Muscle of back (tissue), 13 donors: ENCODE measurements at places on chromosomes 12 and 14. TPM values are rescaled to one million over a fixed set of nuclear protein-coding genes. Genes with fewer than 3 reads are reported as not detected.

Gene SIRT4
- 4.9 TPM for polyA plus RNA-seq

Gene SART3
- polyA plus RNA-seq, result 36.5 TPM

Gene DNAAF2
- polyA plus RNA-seq, result 8.3 TPM

Gene TARBP2
- 30.2 TPM for polyA plus RNA-seq

Gene THTPA
- 9.9 TPM for polyA plus RNA-seq

Gene C12orf50
- 0.54 TPM for polyA plus RNA-seq

Gene KERA
- 197 TPM for polyA plus RNA-seq

Gene IGF1
- polyA plus RNA-seq, result 21.2 TPM

Gene PTHLH
- polyA plus RNA-seq, result 1.4 TPM

Gene RAB15
- 24.7 TPM for polyA plus RNA-seq

Gene SLC38A6
- polyA plus RNA-seq, result 19.2 TPM

Gene REP15
- 0.34 TPM for polyA plus RNA-seq

Gene CNTN1
- 22.9 TPM for polyA plus RNA-seq

Gene PLBD1
- polyA plus RNA-seq, result 22.6 TPM

Gene PLD4
- 6.3 TPM for polyA plus RNA-seq

Gene STAC3
- 289 TPM for polyA plus RNA-seq

Gene COX8C
- polyA plus RNA-seq, result 0.75 TPM

Gene TRHDE
- 0.70 TPM for polyA plus RNA-seq

Gene SPX
- polyA plus RNA-seq, result 24.0 TPM

Gene LHX5
- polyA plus RNA-seq, result not detected

Gene HOXC6
- polyA plus RNA-seq, result 15.7 TPM

Gene TAS2R31
- polyA plus RNA-seq, result 1.2 TPM

Gene CCDC196
- not detected for polyA plus RNA-seq

Gene IFT81
- 18.6 TPM for polyA plus RNA-seq

Gene ARHGAP9
- polyA plus RNA-seq, result 3.6 TPM

Gene TEDC1
- 7.0 TPM for polyA plus RNA-seq

Gene MYO1H
- polyA plus RNA-seq, result not detected

Gene RHOF
- polyA plus RNA-seq, result 3.2 TPM

Gene RNASE7
- not detected for polyA plus RNA-seq

Gene LRP1-AS
- 0.92 TPM for polyA plus RNA-seq

Gene SCNN1A
- not detected for polyA plus RNA-seq

Gene C12orf75
- polyA plus RNA-seq, result 7.5 TPM

Gene AHNAK2
- polyA plus RNA-seq, result 15.9 TPM

Gene KRT71
- polyA plus RNA-seq, result not detected

Gene RNASE2
- polyA plus RNA-seq, result 1.2 TPM

Gene TAPBPL
- polyA plus RNA-seq, result 8.8 TPM

Gene RIMBP2
- polyA plus RNA-seq, result 2.1 TPM

Gene EEF1AKMT3
- polyA plus RNA-seq, result 6.7 TPM

Gene ANKRD33
- polyA plus RNA-seq, result not detected

Gene RPS6KL1
- polyA plus RNA-seq, result 5.9 TPM

Gene TSPAN9
- polyA plus RNA-seq, result 110 TPM

Gene ATL1
- 7.3 TPM for polyA plus RNA-seq

Gene GLIPR1L1
- polyA plus RNA-seq, result 0.31 TPM

Gene MDM2
- polyA plus RNA-seq, result 41.0 TPM

Gene SLC10A1
- polyA plus RNA-seq, result not detected
